ENCODE measurements at places on chromosomes 12 and 14. TPM values are rescaled to one million over a fixed set of nuclear protein-coding genes. Genes with fewer than 3 reads are reported as not detected.

Gene GPHN
- total RNA-seq = 18.4 TPM

- no peaks in the 10 kb centered on the region for H3K27me3 ChIP-seq
- no peak overlapping the region for H3K4me3 ChIP-seq
- DNase-seq = no peak
- H3K27ac ChIP-seq = no peak overlapping the region
- H3K4me1 ChIP-seq = no peaks in the 10 kb centered on the region
Observed at GRCh38 chr14:30138567-30138966, 210.9 kb upstream of the PRKD1 start.

Gene MCRS1
- 33.1 TPM for total RNA-seq

GRCh38 chr12:89507015-89507824 is 17.4 kb downstream of the GALNT4 start:
- H3K4me3 ChIP-seq = no peak overlapping the region
- H3K36me3 ChIP-seq = no peaks in the 10 kb centered on the region
- H3K27me3 ChIP-seq = no peaks in the 10 kb centered on the region
- H3K27ac ChIP-seq = no peak overlapping the region
- H3K4me1 ChIP-seq = no peaks in the 10 kb centered on the region
- DNase-seq = no peak

DNA sequence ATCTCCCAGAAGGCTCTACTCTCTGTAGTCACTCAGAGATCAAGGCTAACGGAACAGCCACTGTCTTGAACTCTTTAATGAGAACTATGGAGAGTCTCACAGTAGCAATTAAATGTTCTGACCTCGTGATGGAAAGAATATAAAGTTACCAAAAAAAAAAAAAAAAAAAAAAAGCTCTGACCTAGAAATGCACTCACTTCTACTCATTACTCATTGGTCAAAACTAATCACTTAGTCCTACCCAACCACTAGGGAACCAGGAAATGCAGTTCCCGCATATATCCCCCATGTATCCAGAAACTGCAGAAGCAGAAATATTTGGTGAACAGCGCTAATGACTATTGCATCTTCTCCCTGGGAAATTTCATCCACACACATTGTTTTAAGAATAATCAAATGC is 29.5 kb upstream of the C12orf76 start:
- H3K36me3 ChIP-seq = no peaks in the 10 kb centered on the region
- H3K27me3 ChIP-seq = no peaks in the 10 kb centered on the region
- H3K27ac ChIP-seq = no peak overlapping the region

DNA sequence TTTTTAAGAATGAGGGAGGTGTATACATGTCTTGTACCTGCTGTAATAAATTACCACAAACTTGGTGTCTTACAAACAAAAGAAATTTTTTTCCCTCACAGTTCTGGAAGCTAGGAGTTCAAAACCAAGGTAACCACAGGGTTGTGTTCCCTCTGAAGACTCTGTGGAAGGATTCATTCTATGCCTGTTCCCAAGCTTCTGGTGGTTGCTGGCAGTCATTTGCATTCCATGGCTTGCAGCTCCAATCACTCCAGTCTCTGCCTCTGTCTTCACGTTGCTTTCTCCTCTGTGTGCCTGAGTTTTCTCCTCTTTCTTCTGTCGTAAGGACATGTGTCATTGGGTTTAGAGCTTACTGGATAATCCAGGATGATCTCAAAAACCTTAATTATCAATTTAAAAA is 15.4 kb upstream of the ZNF641 start:
- H3K27ac ChIP-seq = no peak overlapping the region
- DNase-seq = no peak
- no peaks in the 10 kb centered on the region for H3K27me3 ChIP-seq
- no peaks in the 10 kb centered on the region for H3K36me3 ChIP-seq

DNA sequence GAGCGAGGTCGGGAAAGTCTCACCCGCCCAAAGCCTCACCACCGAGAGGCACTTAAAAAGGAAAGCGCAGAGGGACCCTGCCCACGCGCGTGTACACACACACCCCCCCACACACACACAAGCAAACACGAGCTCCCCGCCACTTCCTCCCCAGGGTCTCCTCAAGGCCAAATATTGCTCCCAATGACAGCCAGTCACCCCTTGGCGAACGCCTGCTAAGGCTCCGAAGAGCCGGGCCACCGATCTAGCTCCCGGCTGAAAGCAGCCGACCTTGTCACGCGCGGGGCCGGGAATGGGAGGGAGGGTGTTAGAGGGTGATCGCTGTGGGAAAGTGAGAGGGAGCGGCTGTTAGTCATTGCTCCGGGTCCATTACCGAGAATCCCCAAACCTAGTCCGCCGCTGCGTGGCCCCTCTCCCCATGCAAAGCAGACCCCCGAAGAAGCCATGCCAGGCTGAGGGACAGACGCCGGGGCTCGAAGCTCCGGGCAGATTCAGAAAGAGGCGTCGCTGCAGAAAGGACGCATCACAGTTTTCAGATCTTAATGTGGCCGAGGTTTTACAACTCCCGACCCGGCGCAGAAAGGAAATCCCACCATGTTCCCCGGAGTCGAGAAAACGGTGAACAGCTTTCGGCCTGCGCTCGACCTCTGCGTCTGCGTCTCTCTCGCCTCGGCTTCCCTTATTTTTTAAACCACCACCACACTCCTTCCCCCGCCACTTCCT is 2.6 kb downstream of the BMP4 start:
- no peak for DNase-seq
- H3K36me3 ChIP-seq = no peaks in the 10 kb centered on the region
- peak overlapping the region; percentile 55 for H3K27ac ChIP-seq

- no peaks in the 10 kb centered on the region for H3K36me3 ChIP-seq
- no peaks in the 10 kb centered on the region for H3K4me1 ChIP-seq
- DNase-seq = no peak
- no peak overlapping the region for H3K4me3 ChIP-seq
- no peak overlapping the region for H3K27ac ChIP-seq
Observed at GRCh38 chr14:24928386-24928900, 121.5 kb downstream of the STXBP6 start.

DNA sequence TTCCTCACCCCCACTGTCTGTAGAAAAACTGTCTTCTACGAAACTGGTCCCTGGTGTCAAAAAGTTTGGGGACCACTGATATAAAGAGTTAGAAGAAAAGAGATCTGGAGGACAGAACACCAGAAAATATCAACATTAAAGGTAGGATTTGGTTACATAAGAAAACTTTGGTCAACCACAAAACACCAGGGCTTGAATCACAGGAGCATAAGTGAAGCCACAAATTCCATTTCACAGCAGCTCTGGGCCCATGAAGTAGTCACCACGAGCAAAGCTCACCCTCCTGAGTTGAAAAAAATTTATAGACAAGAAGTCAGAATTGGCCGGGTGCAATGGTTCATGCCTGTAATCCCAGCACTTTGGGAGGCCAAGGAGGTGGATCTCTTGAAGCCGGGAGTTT is 19.4 kb downstream of the RALGAPA1 start:
- no peak overlapping the region for H3K4me3 ChIP-seq
- H3K36me3 ChIP-seq = no peaks in the 10 kb centered on the region
- H3K27me3 ChIP-seq = no peaks in the 10 kb centered on the region
- no peaks in the 10 kb centered on the region for H3K4me1 ChIP-seq
- DNase-seq = no peak

DNA sequence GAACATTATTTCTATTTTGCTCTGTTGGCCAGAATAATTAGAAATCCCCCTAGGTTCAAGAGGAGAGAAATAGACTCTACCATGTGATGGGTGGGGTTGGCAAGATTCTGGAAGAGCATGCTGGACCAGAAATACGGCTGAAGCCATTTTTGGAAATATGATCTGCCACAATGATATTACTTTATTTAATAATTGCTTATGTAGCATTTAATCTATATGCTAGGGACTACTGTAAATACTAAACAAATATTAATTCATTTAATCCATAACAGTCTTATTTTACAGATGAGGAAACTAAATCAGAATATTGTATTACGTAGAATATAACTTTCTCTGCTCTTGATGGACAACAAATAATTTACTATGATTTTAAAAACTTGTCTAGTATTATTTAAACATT is 193.7 kb downstream of the RAD51B start:
- DNase-seq = no peak
- no peaks in the 10 kb centered on the region for H3K36me3 ChIP-seq
- H3K4me1 ChIP-seq = peaks cover 4% of the 10 kb centered on the region
- no peak overlapping the region for H3K27ac ChIP-seq
- no peak overlapping the region for H3K4me3 ChIP-seq

Gene CCNK
- 17.7 TPM for total RNA-seq

Gene LETMD1
- 41.0 TPM for total RNA-seq

GRCh38 chr14:50225067-50225973 is 6.1 kb downstream of the SOS2 start:
- H3K4me3 ChIP-seq = no peak overlapping the region
- no peaks in the 10 kb centered on the region for H3K36me3 ChIP-seq
- DNase-seq = no peak
- H3K4me1 ChIP-seq = peaks cover 26% of the 10 kb centered on the region

DNA sequence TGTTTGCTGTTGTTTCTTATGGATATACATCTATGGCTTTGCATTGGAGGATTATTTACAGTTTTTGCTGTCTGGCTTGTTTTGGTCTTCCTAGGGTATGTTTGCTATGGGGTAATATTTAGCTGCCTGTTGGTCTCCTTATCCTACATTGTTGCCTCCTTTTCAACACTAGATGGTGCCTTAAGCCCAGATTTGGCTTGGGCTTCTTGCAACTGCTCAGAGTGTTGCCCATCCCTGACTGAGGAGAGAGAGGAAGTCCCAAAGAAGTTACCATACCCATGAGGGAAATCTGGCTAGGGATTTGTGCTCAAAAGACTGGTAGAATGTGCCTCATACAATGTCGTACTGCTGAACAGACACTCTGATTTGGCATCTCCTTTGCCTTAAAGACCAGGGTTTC is 94.6 kb upstream of the MUCL1 start:
- no peak overlapping the region for H3K4me3 ChIP-seq
- DNase-seq = no peak
- no peaks in the 10 kb centered on the region for H3K36me3 ChIP-seq
- no peaks in the 10 kb centered on the region for H3K4me1 ChIP-seq
- H3K27ac ChIP-seq = no peak overlapping the region

Gene CEBPE
- total RNA-seq = 4.4 TPM

Gene STAT2
- total RNA-seq = 68.7 TPM
